ENCODE measurements at places on chromosomes 4 and X.

GRCh38 chr4:88900432-88900831 lies 156.6 kb downstream of the FAM13A start:
- no peak for DNase-seq

- no peak for DNase-seq
Observed at GRCh38 chr4:121243485-121243884, 79.4 kb upstream of the TNIP3 start.

DNA sequence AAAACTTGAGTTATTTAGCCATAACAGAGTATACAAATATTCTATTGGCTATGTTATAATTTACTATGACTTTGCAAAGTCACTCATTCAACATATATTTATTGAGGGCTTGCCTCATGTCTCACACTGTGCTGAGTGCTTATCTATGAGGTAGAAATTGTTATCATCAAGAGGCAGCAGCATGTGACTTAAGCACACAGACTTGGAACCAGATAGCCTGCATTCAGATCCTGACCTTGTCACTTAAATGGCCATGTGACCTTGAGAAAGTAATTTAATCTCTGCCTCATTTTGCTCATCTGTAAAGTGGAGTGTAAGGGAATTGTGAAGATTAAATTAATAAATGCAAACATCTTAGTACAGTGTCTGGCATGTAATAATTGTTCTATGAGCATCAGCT lies 10.1 kb upstream of the EXOSC9 start:
- DNase-seq = no peak

GRCh38 chr4:79927931-79928330 lies 145.1 kb downstream of the ANTXR2 start:
- DNase-seq = no peak

GRCh38 chr4:173420801-173421200 lies 21.9 kb upstream of the SCRG1 start:
- DNase-seq = no peak
